ENCODE measurements at places on chromosomes 4 and X. TPM values are rescaled to one million over a fixed set of nuclear protein-coding genes. Genes with fewer than 3 reads are reported as not detected.

GRCh38 chr4:110514889-110515479 is 39.0 kb downstream of the ENPEP start:
- peak; percentile 50 for DNase-seq

DNA sequence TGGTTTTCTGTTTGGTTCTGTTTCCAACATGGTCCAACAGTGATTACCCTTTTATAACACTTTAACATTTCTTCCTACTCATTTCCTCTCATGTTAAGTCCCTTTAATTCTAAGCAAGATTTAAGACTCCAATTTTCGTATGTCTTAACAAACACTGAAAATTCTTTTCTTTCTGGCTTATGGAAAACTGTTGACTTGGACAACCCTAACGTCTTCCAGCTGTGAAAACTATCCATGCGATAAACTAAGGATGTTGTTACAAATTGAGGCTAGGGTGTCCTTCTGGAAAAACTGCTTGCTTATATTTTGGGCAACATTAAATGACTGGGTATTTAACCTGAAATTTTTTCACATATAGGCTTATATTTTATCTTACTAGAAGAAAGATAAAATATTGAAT is 33.9 kb upstream of the RTL3 start:
- no peak for DNase-seq

DNA sequence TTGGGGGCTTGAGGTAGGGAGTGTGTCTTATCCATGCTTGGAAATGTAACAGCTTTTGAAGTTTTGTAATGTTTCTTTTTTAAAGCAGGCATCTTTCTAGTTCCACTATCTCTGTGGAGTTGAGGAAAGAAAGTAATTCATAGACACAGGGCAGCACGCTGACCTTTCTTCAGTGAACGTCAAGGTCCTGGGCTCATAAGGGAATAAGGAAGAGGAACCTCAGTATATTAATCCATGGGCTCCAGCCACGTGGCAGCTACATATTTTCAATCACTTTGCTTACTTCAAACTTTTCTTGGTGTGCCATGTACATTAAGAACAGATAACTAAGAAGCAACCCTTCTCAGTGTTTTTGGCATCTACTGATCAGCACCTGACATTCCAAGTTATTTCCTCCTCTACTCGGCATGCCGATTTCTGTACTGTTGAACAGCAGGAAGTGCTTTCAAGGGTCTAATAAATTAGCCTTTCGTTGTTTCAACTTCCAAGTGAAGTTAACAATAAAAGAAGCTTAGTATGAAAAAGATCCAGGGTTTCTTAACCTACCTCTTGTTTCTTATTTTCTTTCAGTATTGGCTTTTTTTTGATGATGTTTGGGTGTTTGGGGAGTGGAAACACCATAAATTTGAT is 88.2 kb downstream of the SORBS2 start:
- no peak for DNase-seq

HTRA3 gene
- not detected for total RNA-seq

DNA sequence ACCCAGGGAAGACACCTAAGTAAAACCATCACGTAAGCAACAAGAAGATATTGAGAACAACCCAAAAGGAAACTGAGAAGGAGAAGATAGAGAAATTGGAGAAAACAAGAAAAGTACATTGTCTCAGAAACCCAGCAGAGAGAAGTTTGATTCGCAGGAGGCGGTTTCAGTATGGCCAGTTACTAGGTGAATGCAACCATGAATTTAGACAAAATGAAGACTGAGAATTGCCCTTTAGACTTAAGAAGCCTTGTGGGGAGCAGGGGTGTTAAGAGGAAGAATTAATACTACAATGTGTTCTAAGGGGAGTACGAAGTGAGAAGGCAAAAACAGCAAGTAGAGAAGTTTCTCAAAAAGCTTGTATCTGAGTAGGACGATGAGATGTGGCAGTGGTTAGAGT is 229.3 kb upstream of the NEIL3 start:
- DNase-seq, result no peak

MID1IP1 gene
- 13.0 TPM for total RNA-seq

HTR2C gene
- total RNA-seq, result not detected

DNA sequence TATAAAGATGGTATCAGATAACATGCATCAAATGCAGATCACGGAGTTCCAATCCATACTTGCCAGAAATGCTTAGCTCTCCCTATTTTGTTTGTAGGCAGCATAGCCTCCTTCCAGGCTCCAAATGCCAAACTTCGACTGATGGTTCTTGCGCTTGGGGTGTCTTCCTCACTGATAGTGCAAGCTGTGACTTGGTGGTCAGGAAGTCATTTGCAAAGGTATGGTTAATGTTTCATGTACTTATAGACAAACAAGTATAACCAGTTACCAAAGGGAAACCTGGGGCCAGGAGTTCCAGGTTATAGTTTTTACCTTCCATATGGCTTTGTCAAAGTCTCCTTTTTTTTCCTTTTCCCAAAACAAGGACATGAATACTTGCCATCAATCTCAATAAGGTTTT is 5.3 kb downstream of the CWH43 start:
- DNase-seq, result no peak

DNA sequence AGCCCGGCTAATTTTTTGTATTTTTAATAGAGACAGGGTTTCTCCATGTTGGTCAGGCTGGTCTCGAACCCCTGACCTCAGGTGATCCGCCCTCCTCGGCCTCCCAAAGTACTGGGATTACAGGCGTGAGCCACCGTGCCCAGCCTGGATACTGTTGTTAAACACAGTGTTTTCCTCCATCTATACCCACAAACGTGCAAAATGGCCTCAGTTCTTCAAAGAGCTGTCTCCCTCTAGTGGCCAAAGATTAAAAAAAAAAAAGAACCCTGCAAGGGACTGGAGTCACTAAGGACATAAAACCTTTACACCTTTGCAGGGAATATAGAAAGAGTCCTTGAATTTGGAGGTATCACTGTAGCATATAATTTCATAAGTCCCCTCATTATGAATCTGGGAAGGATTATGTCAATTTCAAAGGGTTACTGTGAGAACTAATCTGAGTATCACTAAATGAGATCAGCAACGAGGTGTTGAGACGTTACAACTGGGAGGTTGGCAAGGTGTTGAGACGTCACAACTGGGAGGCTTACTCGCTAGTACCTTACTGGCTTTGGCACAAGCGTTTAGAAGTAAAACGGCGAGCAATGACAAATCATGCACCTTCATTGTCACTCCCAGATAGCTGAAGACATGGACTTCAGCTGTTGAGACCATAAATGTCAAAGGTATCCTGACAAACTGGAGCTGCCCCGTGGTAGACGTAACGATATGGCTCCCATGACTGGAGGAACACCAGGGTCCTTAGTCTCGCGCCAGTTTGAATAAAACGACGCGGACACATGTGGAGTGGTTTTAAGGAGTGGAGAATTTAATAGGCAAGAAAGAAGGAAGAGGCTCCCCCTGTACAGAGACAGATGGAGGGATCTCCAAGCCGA is 33.4 kb upstream of the ENPP6 start:
- peak; percentile 61 for DNase-seq

DNA sequence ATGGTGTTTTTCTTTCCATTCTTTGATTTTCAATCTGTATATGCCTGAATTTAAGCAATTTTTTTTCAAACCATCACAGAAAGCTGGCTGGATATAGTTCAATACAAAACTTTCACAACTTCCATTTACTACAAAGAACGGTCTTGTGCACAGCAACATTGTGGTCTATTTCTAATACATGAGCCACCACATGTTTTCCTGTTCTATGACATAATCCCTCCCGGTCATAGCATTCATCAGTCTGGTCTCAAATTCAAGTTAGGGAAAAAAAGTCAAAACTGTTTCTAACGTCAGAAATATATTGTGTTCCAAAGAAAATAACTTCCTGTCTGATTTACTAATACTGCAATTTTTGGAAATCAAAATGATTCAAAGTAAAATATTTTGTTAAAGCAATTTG is 7.5 kb upstream of the CXCL6 start:
- no peak for DNase-seq

SMIM10 gene
- total RNA-seq, result not detected

- DNase-seq, result no peak
Observed at GRCh38 chr4:86565651-86566050, 28.5 kb upstream of the PTPN13 start.

FGG gene
- total RNA-seq, result not detected

DNA sequence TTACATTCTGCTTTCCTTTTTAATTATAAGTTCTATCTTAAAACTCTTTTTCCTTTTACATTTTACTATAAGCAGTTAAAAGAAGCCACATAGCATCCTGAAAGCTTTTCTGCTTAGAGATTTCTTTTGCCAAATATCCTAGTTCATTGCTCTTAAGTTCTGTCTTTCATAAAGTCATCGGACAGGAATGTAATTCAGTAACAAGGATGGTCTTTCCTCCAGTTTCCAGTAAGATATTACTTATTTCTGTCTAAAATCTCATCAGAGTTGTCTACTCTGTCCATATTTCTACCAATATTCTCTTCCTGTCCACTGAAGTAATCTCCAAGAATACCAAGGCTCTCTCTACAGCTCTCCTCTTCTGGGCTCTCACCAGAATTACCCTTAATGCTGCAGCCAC is 37.5 kb upstream of the ADH1C start:
- no peak for DNase-seq

- DNase-seq, result no peak
Observed at GRCh38 chrX:8731559-8732395, at the start of gene ANOS1. Gene ANOS1, minus strand, starts transcription at chrX:8732137. Its CDS starts 101 bp downstream, at chrX:8732036.

GPRASP1 gene
- total RNA-seq, result 27.0 TPM

LIMCH1 gene
- total RNA-seq, result 0.07 TPM

NMU gene
- not detected for total RNA-seq

- DNase-seq, result no peak
Observed at GRCh38 chr4:130659320-130659719, 1563.4 kb downstream of the C4orf33 start.

DNA sequence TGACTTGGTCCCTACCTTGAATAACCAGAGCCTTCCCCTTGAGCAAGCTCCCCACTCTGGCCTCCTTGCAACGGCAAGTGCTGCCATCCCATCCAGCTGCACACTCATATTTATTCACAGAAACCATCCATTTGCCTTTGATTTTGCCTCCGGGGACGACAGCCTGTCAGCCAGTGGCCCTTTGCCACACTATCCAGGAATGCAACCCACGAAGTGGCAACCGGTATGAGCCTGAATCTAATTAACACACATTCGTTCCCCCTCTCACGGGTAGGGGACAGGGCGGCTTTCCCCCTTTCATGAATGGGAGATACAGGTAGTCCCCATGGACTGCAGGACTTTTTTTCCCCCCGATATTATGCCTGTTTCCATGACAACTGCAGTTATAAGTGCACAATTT is 15.5 kb downstream of the CRMP1 start:
- no peak for DNase-seq

CNGA1 gene
- not detected for total RNA-seq

GRCh38 chr4:28469387-28469786 is 1608.7 kb downstream of the STIM2 start:
- DNase-seq, result no peak

GRCh38 chr4:15063341-15063740 is 61.1 kb downstream of the CPEB2 start:
- no peak for DNase-seq

GRCh38 chr4:89914609-89915550 is 20.2 kb downstream of the MMRN1 start:
- no peak for DNase-seq

DNA sequence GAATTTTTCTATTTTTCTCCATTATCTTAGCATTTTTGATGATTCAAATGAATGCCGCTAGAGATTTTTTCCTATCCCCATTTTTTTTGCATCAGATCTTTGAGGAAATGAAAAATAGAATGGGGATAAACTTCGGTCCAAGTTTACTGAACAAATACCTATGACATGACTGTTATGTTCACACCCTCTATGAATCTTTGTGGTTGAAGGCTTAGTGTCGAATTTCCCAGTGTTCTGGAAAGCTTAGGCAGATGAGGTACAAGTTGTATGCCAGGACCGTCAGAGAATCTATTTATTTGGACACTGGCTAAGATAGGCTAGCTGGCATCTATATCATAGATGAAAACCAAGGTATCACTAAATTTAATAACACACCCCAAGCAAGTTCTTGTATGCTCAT is 123.4 kb downstream of the SPCS3 start:
- no peak for DNase-seq

- no peak for DNase-seq
Observed at GRCh38 chr4:123856689-123857545, 460.3 kb downstream of the SPRY1 start.

DNA sequence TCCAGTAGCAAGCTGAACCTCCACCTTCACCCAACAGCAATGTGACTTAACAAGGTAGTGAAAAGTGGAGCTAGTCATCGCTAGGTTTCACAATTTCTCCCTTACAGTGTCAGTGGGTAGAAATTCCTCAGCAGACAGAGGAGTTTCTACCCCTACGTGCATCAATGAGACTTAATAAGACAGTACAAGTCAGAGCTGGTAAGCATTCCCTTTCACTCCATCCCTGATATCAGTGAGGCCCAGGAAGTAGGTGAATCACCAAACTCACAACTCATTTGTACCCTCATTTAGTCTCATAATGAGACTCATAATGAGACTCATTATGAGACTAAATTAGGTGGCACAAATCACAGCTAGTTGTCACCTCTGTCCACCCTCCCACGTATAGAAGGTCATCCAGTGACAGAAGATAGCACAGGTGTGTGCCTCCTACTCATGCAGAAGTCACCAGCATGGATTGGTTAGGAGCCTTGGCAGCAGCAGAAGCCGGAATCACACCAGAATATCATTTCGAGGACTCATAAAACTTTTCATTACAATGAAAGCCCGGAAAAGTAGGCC is 50.8 kb upstream of the NUDT10 start:
- DNase-seq, result no peak

DNA sequence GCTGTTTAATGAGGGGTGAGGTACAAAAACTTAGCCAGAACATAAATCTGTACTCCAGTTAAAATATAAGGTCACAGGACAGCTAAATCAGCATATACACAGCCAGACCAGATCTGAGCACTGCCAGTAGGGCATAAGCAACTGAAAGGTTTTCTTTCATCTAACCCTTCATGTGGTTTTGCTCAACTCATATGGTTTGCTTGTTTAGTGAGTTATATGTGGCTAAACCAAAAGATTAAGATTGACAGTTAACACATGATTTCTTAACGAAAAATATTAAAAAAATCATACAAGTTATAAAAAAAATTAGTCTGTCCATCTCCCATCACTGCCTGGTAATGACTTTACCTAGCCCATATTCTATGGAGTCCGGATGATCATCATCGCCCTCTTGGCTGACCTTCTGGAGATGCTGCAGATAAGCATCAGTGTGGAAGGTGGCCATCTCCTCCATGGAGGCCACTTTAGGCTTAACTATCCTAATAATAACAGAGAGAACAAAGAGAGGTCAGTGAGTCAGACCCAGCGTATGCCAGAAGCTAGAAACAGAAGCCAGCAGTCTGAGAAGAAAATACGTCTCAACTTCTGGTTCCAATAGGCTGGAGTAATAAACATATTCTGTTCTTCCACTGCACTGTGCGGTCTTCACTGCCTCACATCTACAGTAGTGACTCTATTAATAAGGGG is 4.1 kb downstream of the HDAC8 start:
- no peak for DNase-seq

GRCh38 chrX:50495616-50496015 is 25.0 kb upstream of the DGKK start:
- DNase-seq, result no peak

GPR173 gene
- total RNA-seq, result not detected

- no peak for DNase-seq
Observed at GRCh38 chr4:173564461-173564860, 34.4 kb upstream of the HAND2 start.

Data from CD4-positive, CD25-positive, alpha-beta regulatory T cell (primary cell).